Stimulated activated CD4-positive, alpha-beta T cell treated with anti-CD3 and anti-CD28 coated beads, Interleukin-1b, Interleukin-23, amount 100 ng/mL, for 1 hour (primary cell): ENCODE measurements at places on chromosomes 4 and X.

- no peak for DNase-seq
Measured at GRCh38 chr4:25367877-25368276, 9.2 kb upstream of the ANAPC4 start.

DNA sequence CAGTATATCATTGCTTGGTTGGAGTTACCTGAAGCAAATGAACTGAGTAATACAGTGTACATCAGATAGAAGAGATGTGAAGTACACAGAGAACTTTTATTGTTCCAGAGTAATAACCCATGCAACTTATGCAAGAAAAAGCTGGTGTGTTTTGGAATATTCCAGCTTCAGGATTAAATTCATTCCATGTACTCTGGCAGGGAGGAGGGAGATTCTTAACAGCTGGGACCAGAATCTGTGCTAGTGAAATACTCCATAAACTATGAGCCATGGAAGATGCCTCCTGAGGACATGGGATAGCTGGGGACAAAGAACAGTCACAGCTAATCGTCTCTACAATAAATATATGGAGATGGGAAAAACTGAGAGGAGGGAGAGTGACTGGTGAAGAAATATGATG is 101.6 kb upstream of the OTUD4 start:
- DNase-seq, result no peak

DNA sequence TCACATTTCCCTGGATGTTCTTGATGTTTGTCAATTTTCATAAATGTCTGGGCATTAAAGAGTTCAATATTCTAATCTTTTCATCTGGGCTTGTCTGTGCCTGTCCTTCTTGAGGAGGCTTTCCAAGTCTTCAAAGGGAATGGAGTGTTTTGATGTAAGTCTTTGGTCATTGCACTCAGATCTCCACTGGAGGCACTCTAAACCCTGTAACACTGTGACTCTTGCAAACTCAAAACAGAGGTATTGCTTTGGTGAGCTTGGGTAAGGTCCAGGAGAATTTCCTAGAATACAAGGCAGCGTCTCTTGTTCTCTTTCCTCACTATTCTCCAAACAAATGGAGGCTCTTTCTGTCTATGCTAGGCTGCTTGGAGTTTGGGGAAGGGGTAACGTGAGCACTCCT is 1118.1 kb upstream of the PABPC4L start:
- DNase-seq, result no peak

GRCh38 chrX:111169141-111169540 is 73.2 kb downstream of the PAK3 start:
- DNase-seq, result no peak

- DNase-seq, result no peak
Measured at GRCh38 chrX:23133551-23133950, 133.8 kb downstream of the DDX53 start.

- DNase-seq, result no peak
Measured at GRCh38 chr4:6625256-6625655, 15.2 kb upstream of the MRFAP1 start.

- no peak for DNase-seq
Measured at GRCh38 chr4:530017-530781, 31.2 kb downstream of the PIGG start.

- no peak for DNase-seq
Measured at GRCh38 chr4:123283371-123283895, 113.2 kb upstream of the SPRY1 start.

DNA sequence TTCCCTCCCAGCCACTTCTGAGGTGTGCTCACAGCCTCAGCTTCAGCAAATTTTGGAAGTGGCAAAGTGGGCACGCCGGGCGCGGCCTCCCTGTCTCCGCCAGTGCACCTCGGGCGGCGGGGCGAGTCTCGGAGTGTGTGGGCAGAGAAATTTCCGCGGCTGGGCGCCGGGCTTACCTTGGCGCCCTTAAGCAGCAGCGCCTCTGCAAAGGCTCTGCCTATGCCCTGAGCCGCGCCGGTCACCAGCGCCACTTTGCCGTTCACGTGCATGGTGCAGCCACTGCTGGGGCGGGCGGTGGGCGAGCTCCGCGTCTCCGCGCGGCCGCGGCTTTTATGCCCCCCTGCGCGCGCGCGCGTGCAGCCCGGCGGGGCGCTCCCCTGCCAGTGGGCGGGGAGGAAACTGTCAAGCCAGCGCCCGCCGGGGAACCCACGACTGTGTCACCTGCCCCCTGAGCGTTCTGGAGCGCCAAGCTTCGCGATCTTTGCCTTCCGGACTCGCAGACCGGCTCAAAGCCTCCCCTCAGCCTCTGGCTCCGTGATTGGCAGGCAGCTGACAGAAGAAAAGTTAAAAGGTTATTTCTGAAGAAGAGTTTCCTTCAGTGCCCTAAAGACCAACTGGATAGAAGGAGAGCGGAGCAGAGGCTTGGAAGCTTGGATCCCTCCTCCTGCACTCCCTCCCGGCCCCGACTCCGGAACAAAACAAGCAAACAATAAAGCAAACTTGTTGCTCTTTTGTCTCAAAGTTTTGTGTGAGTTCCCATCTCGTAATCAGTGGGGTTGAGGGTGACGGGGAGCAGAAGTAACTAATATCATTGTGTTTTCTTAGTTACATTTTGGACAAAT is at the start of gene HPGD:
Gene HPGD, minus strand, starts transcription at position 306 of the 842 bp plus-strand sequence. Its CDS starts 37 bp downstream, at position 269.
- DNase-seq, result no peak

DNA sequence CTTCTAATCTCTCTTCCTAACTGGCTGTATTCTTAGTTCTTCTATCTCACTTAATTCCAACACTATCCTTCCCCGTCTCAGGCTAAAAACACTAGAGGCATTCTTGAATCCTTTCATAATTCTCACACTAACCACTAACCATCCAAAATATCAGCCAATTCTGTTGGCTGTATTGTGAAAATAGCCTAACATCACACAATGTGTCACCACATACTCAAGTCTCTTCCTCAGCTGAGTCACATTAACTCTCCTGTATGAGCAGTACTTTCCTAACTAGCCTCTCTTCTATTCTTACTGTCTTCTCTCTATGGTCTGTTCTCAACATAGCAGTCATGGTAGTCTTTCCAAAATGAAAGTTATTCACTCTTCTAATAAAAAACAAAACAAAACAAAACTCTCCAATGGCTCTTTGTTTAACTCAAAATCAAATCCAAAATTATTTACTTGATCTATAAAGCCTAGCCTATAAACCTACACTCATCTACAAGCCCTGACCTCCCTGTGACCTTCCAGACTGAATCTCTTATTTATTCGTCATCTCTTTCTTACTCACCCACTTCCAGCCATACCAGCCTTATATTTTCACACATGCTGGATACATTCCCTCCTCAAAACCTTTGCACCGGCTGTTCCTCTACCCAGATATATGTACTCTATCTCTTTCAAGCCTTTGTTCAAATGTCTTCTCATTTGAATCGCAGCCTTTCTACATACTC is 445.9 kb downstream of the TLL1 start:
- no peak for DNase-seq

- no peak for DNase-seq
Measured at GRCh38 chr4:20319825-20320612, 68.3 kb downstream of the SLIT2 start.

- DNase-seq, result no peak
Measured at GRCh38 chr4:176191974-176192373, 3.4 kb downstream of the SPATA4 start.

GRCh38 chr4:100254237-100254636 is 64.0 kb upstream of the DDIT4L start:
- no peak for DNase-seq

- no peak for DNase-seq
Measured at GRCh38 chr4:53450773-53451172, 73.3 kb downstream of the FIP1L1 start.

GRCh38 chrX:41445781-41446358 is 1.3 kb upstream of the NYX start:
- no peak for DNase-seq
